Muscle of back (tissue), 13 donors: ENCODE measurements at places on chromosomes 1 and 21.

- peak; percentile 41 for DNase-seq
Measured at GRCh38 chr1:85274969-85275453, 1.4 kb downstream of the BCL10 start.

DNA sequence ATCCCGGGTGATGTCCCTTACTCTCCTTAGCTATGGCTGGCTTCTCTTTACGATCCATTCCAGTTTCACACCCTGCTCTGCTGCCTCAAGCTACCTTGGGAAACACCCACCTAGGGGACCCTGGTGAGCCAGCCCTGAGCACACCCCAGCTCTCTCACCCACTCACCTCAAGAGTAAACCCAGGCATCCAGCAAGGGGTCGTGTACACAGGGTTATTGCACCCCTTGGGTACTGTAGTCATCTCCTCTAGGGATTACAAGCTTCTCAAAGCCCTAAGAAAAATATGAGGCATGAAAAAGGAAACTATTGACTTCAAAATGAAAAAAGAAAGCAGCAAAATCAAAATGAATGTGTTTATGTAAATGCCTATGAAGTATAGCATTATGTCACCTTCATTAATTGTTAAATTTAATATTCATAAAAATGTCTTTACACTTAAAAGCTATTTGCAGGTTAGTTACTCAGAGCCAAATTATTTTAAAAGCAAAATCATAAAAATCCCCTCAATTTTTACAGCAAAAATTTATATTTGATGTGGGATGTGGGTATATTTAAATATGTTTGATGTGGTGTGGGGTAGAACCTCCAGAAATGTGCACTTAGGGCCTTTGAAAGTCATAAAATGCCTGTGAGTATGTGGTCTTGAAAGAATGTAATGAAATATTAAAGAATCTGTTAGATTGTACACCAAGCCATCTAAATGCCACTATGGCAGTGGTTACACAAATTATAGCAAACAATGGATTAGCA lies 190.3 kb downstream of the C1orf94 start:
- DNase-seq, result no peak

DNA sequence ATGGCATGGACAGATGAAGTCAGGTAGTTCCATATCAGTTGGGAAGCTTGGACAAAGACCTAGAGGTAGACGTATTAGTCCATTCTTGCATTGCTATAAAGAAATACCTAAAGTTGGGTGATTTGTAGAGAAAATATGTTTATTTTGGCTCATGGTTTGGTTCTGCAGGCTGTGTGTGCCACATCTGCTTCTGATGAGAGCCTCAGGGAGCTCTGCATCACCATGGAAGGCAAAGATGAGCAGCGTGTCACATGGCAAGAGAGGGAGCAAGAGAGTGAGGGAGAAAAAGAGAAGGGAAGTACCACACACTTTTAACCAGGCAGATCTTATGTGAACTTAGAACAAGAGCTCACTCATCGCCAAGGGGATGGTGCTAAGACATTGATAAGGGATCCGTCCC lies 9.0 kb downstream of the TSACC start:
- peak; percentile 54 for DNase-seq

- DNase-seq, result no peak
Measured at GRCh38 chr1:185512442-185512841, 195.4 kb upstream of the IVNS1ABP start.

GRCh38 chr1:5599541-5599940 lies 392.7 kb downstream of the NPHP4 start:
- DNase-seq, result no peak
